ENCODE measurements at places on chromosomes 7 and 10.

DNA sequence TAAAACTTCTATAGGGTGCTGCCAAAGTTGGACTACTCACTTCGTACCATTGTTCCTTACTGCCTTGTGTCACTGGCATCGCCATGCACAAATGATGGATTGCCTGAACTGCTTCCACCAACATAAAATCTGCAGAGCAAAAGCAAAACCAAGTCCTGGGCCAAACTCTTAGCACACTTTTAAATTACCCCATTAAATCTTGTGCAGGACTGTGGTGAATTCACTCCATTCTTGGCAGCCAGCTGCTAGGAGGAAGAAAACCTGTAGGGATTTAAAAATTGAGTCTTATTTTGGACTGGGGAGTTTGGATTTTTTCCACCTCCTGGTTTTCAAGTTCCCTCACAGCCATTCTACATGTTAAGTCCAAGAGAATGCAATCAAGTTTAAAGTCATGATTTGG lies 646.9 kb downstream of the SORCS3 start:
- no peak for DNase-seq

DNA sequence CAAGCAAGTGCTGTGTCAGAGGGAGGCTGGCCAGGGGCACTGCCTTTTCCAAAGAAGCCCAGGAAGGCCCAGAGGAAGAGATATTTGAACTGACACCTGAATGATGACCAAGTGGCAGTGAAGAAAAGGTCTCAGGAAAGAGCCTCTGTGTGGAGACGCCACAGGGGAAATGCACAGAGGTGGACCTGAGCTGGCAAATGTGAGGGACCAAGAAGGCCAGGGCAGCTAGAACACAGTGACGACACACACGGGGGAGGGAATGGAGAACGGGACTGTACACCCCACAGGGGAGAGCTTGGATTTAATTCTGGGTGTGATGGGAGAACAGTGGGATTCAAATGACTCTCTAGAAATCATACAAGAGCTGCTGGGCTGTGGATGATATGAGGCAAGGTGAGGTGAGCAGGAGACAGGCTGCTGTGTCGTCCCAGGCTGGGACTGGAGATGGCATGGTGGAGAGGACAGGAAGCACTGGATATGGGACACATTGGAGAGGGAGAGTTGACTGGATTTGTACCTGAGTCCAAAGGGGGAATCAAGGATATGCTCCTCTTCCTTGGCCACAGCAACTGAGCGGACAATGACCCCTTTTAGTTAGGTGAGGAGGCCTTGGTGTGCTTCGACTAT lies 84.2 kb upstream of the DDC start:
- DNase-seq: no peak

GRCh38 chr7:35792873-35793489 lies 7.9 kb upstream of the SEPTIN7 start:
- no peak for DNase-seq

DNA sequence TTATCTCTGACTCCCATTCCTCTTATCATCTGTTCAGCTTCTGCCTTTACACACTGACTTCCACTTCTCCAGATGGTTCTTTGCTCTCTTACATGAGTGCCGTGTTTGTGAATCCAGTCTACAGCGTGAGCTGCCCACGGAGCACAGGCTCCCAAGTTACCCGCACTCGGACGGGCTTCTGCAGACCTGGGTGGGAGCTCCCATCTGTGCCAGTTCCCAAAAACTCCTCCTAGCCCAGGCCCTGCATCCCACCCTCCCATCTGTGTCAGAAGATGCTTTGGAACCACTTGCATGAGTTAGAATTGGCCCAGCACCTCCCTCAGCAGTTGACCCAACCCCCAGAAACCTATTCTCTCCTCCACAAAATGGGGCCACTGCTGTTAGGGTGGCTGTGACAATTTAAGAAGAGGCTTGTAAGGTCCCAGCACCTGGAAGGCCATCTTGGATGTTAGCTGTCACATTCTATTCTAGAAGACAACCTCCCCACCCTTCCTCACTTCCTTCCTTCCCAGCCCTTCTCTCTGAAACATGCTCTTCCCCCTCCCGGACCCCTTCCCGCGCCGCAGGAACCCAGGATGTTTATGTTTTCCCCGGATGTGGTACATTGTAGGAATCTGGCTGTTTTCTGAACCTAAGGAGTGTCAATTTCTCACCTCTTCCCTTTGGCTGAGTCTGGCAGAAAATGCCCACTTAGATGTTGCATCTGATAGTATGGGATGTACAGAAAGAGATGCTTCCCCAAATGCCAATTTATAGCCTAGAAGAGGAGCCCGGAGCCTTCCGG lies 79.2 kb downstream of the CCDC3 start:
- DNase-seq: no peak

DNA sequence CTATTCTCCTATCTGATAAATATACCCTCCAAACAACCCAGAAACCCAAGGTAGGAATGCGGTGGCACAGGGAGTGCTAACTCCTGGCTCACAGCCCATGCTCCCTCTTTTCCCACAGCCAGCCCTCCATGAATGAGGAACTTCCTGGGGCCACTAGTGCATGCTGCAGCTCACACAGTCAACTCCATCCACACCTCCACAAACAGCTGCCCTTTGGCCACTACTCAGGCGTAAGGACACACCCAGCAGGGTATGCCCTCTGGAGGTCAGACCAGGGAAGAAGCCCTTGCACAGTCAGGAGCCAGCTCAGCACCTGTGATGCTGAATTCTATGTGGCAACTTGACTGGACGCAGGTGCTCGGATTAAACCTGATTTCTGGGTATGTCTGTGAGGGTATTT lies 85.2 kb upstream of the PIK3CG start:
- no peak for DNase-seq

DNA sequence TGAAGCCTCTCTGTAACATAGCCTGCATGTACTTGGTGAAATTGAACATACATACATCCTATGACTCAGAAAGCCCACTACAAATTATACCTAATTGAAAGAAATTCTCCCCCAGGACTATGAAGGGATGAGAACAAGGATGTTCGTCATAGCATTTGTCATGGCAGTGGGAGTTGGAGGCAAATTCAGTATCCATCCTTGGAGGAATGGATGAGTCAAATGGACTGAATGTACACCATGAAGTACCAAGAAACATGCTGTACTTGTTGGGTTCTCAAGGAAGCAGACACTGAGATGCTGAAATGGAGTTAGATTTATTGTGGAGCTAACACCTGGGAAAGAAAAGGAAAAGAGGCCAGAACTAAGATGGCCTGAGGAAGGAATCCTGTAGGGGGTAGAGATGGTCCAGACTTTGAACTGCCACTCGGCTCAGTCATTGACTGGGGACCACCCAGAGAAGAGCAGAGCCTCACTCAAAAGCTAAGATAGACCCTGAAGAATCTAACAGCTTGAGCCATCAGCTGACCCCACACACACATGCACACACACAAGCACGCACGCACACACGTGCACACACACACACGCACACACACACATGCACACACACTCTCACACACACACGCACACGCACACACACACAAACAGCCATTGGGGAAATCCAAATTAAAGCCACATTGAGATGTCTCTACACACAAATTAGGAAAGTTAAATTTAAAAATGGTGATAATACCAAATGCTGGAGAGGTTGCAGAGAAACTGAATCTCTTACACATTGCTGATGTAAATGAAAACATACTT lies 22.3 kb downstream of the AOC1 start:
- DNase-seq: no peak

DNA sequence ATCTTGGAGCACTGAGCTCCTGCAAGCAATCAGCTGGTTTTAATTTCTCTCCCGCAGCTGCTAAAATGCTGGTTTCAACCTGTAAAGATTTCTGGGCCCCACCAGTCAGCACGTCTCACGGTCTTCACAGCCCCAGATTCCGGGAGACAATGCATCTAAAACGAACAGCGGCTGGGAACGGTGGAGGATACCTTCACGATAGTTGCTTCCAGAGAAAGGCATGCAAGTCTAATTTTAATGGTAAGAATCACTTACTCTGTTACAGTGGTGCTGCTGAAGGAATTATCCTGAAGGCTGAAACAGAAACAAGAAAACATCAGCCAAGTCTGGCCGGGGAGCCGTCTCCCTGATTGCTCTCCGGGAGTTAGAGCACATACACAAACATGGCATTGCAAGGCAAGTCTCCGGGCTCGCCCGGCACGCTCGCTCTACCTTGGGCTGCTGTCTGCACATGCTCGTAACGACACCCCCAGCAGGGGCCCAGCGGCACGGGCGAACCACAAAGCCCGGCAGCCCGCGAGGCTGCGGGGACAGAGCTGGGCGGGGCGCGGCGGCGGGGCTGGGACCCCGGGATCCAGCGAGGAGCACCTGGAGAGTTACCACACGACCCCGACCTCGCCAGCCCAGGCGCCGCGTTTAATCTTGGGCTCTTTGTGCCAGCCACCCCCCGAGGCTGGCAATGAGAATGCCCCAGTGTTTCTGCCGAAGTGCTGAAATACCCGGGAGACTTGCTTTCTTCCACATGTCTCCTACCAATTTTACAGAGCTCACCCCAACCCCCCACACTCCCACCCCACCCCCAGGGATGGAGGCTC lies at the start of gene FAM13C:
Gene FAM13C, minus strand, starts transcription at position 406 of the 815 bp plus-strand sequence. Its CDS starts 89 bp downstream, at position 317.
- DNase-seq: peak; percentile 86

DNA sequence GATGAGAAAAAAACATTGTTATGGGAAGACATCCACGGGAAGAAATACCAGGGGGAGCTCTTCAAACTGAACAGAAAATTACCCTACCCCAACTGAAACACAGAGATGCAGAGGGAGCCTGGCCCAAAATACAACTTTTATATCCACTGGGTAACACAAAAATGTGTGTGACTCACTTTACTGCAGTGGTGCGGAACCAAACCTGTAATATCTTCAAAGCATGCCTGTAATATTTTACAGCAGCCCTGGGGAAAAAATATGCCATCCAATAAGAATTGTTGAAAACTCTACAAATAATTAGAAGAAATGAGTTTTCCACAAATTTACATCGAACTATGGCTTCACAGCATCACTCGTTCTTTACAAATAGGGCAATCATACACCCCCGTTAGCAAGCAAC lies 49.8 kb upstream of the SRRM3 start:
- no peak for DNase-seq

DNA sequence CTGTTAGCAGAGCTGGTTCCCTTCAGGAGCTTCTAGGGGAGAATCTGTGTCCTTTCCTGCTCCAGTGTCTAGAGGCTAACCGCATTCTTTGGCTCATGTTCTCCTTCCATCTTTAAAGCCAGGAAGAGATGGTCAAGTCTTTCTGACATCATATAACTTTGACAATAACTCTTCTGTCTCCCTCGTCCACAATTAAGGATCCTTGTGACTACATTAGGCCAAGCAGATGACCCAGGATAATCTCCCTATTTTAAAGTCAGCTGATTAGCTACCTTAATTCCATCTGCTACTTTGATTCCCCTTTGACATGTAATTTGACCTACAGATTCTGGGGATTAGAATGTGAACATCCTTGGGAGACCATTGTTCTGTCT lies 28.1 kb upstream of the SLC26A4 start:
- DNase-seq: no peak

Data from NCI-H526 treated with DMSO at 0.1 percent for 48 hours (cell line).